ENCODE measurements at places on chromosomes 6 and 20.

DNA sequence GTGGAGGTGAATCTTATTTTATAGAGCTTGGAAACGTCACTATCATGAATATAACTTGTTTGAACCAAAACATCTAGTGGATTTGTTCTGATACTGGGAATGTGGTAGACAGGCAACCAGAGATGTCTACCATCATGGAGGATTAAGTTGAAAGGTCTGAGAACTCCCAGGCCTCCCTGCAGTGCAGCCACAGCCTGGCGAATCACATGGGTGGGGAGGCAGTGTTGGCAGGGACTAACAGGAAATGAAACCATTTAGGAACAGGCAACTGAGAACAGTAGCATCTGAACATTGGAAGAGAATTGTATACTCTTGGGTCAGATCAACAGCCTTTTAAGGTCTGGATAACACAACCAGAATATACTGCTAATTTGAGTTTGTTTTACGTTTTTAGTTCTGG lies 22.3 kb upstream of the CEP162 start:
- no peak for DNase-seq

GRCh38 chr6:144778773-144779492 lies 493.8 kb downstream of the UTRN start:
- DNase-seq, result no peak

- no peak for DNase-seq
Measured at GRCh38 chr6:1129131-1129530, 182.8 kb upstream of the FOXQ1 start.

- DNase-seq, result no peak
Measured at GRCh38 chr6:75065523-75065922, 140.3 kb downstream of the COL12A1 start.

GRCh38 chr6:31776485-31776988 lies 591 bp downstream of the VWA7 start:
- no peak for DNase-seq

- DNase-seq, result no peak
Measured at GRCh38 chr20:8782804-8783203, 286.1 kb upstream of the PLCB4 start.

DNA sequence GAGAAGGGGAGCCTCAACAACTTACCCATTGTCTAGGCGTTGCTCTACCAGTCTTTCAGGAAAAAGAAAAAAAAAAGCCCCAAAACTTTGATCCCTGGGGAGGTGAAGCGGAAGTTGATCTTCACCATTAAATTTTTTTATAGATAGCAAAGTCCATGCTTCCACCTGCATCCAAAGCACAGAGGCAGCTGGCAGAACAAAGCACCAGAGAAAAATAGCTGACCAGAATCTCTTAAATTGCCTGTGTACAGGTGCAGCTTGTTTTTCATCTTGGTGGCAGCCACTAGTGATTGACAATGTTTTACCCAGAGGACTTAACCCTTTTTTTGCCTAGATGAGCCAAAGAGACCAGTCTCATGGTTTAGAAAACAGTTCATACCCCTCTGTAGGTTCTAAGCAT lies 86.0 kb downstream of the MYB start:
- DNase-seq, result no peak

- DNase-seq, result peak; percentile 14
Measured at GRCh38 chr20:39829661-39830060, 859.4 kb downstream of the MAFB start.

GRCh38 chr20:56995149-56995548 lies 271.3 kb downstream of the BMP7 start:
- DNase-seq, result no peak

- no peak for DNase-seq
Measured at GRCh38 chr6:38797391-38797790, 82.3 kb downstream of the DNAH8 start.

DNA sequence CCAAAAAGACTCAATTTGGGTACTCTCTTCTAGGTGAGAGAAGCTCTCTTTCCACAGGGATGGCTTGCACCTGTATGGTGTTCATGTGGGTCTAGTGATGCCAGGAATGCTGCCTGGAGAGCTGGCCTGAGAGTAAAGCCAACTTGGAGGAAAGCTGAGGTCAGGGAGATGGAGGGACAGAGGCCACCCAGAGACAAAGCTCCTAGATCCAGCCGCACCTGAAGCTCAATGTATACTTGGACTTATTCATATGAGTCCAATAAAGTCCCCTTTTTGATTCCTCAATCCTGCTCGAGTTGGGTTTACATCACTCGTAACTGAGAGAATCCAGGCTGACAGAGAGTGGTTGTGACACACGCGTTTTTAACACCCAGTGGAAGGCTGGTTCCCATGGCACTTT lies 33.8 kb downstream of the SULF2 start:
- no peak for DNase-seq

GRCh38 chr6:1230689-1231605 lies 81.0 kb upstream of the FOXQ1 start:
- no peak for DNase-seq

DNA sequence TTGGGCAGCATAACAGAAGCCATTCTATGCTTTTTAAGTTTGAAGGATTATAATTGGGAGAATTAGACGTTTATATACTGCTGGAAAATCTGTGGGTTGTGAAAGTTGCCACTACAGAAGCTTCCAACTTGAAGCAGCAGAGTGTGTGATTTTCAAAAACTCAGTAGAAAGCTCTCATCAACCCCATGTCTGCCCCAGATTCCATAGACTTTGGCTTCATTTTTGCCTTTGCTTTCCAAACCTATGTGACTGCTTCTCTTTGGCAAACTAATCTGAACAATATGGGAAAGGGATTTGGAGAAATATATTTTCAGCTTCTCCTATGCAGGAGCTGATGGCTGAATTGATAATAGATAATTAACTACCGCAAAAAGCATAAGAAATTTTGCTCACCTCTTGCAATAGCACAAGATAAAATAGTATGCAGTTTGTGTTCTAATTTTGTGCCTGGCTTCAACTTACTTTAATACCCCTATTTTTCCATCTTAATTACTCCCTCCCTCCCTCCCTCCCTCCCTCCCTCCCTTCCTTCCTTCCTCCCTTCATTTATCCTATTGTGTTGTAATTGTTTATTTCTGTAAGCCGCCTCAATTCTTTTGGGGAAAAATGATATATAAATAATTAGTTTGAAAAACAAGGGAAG lies 214.1 kb upstream of the HS3ST5 start:
- DNase-seq, result no peak

GRCh38 chr20:49420811-49421295 lies 61.6 kb downstream of the KCNB1 start:
- no peak for DNase-seq

DNA sequence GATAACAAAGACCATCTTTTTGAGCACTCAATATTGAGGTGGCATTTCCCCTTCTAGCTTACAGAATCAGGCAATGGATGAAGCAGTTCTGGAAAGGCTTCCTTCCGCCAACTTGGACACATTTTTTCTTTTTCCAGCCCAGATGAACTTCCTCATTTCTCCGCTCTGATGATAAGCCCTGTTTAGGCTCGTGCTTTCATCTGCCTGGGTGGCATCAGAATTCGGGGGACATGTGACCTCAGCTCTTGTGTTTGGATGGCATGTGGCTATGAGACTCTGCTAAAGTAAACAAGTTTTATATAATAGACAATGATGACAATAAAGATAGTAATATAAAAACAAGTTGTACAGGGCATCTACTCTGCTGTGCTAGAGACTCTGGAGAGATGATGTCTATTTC lies 796.7 kb downstream of the DHX35 start:
- no peak for DNase-seq

DNA sequence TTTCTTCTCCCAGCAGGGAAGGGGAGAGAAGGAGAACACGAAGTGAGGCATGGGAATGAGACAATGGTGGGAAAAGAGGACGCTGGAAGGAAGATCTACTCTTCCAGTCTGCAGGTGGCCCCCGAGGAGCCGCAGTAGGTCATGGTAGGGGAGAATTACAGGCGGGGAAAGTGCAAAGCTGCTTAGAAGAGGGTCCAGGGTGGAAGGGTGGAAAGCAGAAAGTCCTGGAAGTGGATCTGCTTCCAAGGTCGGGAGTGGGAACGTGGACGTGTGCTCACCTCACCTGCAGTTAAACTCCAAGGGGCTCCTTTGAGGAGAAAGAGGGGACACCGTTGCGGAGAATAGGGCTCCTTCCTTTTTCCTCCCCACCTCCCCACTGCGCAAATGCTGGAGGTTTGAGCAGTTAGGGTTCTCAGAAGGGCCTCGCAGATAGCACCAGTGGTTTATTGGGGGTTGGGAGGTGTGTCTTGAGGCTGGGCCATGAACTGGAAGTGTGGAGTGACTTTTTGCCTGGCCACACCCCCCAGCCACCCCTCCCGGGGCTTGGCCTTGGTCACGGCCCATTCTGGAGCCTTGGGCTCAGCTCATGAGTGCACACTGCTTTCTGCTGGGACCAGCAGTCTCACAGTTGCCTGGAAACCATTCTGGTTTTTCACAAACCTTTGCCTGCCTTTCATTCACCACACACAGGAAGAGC lies 100.4 kb upstream of the MLN start:
- DNase-seq, result peak; percentile 80

DNA sequence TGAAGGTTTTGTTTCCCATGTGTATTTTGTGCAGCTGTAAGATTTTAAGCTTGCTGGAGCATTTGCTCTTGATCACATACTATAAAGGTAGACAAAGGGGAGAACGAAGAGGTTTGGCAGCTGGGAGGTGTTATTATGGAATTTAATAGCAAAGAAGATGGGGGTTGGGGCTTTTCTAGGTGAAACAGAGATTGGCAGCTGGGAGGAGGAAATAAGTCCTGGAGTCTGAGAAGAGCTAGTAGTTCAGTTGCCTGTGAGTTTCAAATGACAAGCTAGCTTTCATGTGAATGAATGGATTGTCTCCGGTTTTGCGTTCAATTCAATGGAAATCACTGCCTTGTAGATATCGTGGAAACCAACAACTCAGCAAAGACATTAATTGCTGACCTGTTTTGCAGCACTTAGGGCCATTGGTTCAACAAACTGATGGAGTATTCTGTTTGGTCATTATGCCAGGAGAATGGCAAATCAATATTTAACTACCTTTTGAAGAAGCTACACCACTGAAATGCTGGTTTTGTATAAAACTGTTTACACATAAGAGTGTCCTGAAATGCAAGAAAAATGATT lies 38.1 kb upstream of the FLRT3 start:
- no peak for DNase-seq

DNA sequence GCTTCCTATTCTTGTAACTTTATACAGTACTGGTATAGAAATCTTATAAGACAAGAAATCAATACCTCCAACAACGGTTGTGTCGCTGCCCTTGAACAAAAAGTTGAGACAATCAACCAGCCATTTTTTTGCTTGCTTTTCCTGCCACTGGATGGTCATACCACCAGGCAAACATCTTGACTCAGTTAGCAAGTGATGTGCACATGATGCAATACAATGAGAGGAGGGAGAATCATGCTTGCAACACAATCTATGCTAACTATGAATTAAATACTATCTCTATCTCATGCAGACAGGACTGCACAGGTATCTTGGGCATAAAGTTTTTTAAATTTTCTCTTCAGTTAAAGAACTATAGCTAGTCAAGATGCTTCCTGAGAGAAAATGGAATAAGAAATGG lies 877.7 kb upstream of the CITED2 start:
- no peak for DNase-seq

DNA sequence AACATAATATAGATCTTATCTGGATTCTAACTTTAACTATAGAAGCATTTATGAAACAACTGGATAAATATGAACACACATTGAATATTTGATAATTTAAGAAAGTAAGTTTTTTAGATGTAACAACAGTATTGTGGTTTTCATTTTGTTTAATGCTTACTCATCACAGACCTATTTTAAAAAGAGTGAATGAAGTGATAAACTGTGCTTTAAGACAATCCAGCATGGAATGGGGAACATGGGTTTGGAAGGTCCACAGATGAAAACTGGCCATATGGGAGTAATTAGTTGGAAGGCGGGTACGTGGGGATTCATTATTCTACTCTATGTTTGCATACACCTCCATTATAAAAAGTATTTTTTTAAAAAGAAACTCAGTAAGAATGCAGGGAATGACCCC lies 21.2 kb downstream of the EPB41L2 start:
- no peak for DNase-seq

GRCh38 chr6:24428615-24429014 lies 25.9 kb downstream of the MRS2 start:
- no peak for DNase-seq

DNA sequence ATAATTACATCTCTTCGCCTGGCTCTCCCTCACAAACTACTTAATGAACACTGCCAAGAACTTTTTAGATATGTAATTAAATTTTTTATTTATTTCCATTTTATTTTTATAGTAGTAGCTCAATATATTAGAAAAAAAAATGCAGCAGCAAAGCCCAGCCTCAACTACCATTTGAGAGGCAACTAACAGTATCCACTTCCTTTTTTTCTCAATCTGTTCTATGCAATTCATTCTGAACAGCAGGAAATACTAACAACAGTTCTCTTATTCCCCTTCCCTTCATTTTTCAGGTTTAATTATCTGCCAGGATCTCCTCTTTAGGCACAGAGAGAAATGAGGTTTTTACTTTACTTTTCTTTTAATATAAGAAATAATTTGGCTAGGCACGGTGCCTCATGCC lies 112.7 kb downstream of the ZNF217 start:
- no peak for DNase-seq

DNA sequence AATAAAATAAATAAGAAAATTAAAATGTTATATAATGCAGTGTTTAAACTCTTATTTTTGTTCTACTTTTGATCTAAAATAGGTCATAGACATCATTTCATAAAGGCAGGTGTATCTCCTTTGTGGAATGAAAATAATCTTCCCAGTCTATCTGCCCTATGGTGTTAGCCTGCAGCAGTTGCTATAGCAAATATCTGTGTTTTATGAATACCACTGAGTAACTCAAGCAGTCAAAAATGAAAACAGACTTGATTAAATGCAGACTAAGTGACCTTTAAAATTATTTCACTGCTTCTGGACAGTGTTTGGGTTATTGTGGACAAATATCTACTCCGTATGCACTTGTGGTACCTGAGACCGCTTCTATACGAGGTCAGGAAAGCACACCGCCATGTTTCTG lies 11.8 kb downstream of the HTR1B start:
- no peak for DNase-seq

- DNase-seq, result no peak
Measured at GRCh38 chr6:39077882-39078594, 29.5 kb downstream of the GLP1R start.

- DNase-seq, result no peak
Measured at GRCh38 chr6:145886228-145886956, 71.8 kb upstream of the FBXO30 start.

GRCh38 chr20:41261260-41261659 lies 56.3 kb downstream of the ZHX3 start:
- no peak for DNase-seq

GRCh38 chr6:87407561-87407900 lies 241 bp upstream of the CFAP206 start:
- peak; percentile 3 for DNase-seq

DNA sequence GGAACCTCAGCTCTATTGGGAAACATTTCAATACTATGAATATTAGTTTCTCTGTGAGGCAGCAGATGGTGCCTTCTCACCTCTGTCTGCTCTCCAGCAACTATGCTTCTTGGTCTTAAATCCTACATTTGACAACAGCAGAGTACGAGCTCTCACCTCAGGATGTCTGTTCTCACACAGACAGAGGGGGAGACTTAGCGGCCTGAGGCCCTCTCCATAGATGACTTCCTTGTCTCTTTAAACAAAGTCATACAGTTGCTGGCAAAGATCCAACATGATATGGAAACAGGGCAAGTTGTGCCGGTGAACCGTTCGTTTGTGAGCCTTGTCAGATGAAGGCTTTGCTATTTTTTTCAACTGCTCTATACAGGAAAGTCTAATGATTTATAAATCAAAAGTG lies 43.7 kb upstream of the GABRR1 start:
- DNase-seq, result no peak

GRCh38 chr6:159456349-159456748 lies 236.7 kb downstream of the SOD2 start:
- no peak for DNase-seq

GRCh38 chr6:106244931-106245330 lies 80.6 kb downstream of the ATG5 start:
- no peak for DNase-seq

All from activated T-cell treated with anti-CD3 and anti-CD28 coated beads, Interleukin-2, amount 50 U/mL, for 72 hours (primary cell).